ENCODE measurements at places on chromosomes 1 and 21.

- no peak for DNase-seq
Observed at GRCh38 chr1:201769072-201769471, 59.9 kb upstream of the IPO9 start.

GRCh38 chr1:96565546-96565945 is 156.0 kb upstream of the PTBP2 start:
- DNase-seq: no peak

DNA sequence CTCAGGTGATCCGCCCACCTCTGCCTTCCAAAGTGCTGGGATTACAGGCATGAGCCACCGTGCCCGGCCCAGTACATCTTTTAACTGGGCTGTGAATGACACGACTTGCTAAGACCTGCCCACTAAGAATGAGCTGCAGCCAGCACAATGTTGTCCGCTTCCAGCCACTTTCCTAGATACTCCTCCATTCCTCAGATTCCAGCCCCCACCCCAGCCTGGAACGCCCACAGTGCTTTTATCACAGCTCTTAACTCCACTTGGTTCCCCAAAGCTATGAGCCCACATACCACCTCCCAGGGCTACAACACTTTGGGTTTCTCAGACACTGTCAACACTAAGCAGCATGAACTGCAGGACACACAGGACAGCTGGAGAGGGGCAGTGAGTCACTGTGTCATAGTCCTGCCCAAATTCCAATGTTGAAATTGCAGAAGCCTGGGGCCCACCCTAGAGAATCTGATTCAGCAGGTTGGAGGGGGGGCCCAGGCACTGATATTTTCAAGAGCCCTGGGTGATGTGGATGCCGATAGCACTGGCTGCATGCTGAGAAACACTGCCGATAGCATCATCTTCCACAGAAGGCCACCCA is 58.0 kb downstream of the ACBD3 start:
- no peak for DNase-seq

DNA sequence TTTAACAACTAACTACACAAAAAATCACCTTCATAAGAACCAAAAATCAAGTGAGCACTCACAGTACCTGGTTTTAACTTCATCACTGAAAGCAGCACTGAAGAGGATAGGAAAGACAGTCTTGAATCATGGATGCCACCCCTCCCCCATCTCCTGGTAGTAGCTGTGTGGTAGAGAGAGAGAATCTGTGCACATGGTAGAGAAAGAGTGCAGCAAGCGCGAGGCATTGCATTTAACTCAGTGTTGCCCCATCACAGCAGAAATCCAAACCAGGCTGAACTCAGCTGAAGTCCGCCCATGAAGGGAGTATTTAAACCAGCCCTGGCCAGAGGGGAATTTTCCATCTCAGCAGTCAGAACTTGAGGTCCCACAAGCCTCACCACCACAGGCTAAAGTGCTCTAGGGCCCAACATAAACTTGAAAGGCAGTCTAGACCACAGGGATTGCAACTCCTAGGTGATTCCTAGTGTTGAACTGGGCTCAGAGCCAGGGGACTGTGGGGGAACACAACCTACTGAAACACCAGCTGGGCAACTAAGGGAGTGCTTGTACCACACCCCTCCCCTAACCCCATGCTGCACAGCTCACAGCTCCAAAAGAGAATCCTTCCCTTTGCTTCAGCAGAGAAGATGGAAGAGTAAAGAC is 38.4 kb downstream of the VAV3 start:
- DNase-seq: peak; percentile 39

DNA sequence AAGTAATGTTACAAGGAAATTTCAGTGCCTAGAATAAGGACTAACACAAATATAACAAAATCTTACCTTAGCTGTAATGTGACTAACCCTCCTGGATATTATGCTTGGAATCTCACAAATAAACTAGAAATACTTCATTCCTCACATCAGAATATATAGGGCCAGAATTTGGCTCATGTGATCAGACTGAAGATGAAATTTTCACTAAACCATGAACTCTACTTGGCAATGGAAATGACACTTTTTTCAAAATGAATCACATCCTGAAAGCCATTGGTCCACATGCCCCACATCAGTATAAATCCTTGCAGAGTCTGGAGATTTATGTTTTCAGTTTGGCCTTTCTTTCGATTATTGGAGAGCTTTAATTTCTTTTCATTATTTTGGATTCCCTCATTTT is 227.8 kb downstream of the NRIP1 start:
- DNase-seq: no peak

DNA sequence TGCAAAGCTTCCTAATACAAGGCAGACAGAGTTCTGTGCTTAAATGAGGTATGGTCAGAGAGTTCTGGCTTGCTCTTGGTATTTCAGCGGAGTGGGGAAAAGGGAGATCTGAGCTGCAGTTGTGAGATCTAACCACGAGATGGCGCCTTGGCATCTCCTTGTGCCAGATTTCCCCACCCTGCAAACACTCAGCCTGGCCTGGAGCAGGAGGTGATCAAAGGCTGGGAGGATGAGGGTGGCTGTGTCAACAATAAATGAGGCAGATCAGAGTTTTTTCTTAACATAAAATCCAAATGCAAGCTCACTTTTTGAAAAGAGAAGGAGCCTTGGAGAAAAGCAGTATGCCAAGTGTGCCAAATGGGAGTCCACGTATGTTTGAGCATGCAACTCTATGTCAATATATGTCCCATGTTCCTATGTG is 4.1 kb upstream of the TFAP2E start:
- peak; percentile 43 for DNase-seq

- DNase-seq: no peak
Observed at GRCh38 chr1:2448098-2448445, 28.0 kb upstream of the PLCH2 start.

- DNase-seq: no peak
Observed at GRCh38 chr1:64186138-64186897, 17.1 kb upstream of the UBE2U start.

DNA sequence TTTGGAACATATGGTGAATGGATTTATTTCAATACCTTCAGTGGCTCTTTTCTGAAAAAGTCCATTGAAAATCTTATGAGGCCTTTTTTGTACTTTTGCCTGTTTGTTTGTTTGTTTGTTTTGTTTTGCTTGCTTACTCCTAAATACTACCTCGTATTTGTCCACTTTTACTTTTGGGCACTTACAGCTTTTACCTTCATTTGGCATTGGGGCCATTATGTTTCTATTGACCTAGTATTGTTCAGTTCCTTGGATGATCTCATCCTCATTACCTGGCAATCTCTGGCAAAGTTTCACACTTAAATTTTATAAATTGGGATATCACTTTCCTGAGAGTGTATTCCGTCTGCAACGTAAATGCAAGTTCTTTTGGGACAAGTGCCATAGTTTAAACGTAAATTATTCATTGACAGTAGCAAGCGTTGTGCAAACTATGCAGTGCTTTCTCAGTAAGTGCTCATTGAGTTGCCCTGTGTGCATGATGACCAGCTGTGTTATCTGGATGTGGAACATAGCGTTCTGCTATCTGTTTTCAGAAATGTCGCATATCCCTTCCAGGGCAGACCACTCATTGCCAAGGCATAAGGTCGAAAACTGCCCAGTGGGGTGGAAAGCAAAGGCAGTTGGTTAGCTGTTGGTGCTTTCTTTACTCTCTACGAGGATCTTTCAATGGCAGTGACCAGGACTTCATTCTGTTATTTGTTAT is 51.1 kb downstream of the LRRC8D start:
- no peak for DNase-seq

- DNase-seq: no peak
Observed at GRCh38 chr1:68223687-68224086, 8.6 kb downstream of the WLS start.

DNA sequence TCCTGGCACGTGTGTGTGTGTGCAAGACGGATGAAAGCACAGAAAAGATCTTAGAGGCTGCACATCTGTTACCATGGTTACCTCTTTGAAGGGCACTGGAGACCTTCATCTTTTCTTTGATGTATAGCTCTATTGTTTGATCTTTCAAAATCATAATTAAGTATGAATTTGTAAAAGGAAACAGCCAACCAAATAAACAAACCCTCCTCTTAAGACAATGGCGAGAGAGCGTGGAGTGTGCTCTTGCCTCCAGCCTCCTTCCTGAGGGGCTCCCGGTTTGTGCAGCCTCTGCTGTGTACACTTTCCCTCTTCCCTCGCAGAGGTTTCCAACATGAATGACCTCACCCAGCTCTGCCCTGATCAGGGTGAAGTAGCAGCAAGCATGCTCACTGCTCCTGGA is 27.9 kb downstream of the CACNA1S start:
- DNase-seq: no peak

DNA sequence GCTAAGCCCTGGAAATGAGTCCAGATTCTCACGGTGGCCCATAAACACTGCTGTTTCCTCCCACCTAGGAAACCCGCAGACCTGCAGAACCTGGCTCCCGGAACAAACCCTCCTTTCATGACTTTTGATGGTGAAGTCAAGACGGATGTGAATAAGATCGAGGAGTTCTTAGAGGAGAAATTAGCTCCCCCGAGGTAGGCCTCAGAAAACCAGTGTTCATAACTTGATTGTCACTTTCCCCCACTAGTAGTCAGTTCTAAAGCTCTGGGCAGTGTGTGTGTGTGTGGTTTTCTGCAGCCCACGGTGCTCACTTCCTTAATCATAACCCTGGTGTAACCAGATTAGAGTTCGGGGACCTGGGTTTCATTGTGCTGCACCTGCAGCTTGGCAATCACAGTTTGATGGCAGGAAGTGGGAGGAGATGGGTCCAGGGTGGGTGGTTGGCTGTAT is 39.1 kb downstream of the CLIC6 start:
- DNase-seq: no peak

- no peak for DNase-seq
Observed at GRCh38 chr1:234751678-234752077, 141.7 kb upstream of the IRF2BP2 start.

DNA sequence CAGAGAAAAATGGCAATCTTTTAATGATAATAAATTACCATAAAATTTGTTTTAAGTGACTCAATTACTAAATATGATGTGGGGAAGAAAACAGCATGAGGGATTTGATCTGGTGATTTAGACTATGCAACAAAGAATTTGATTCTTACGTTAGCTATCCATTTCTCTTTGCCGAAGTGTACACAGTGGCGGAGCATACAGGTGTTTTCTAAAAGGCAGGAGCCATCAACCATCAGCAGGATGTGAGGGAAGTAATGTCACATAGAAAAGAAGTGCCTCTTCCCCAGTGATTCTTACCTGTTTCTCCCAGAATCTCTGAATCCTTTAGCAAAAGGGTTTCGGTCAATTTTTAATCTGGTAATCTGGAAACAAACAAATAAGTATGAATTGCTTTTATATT is 74.3 kb downstream of the TBX15 start:
- DNase-seq: no peak

GRCh38 chr1:166063701-166064100 is 103.1 kb downstream of the FAM78B start:
- no peak for DNase-seq

DNA sequence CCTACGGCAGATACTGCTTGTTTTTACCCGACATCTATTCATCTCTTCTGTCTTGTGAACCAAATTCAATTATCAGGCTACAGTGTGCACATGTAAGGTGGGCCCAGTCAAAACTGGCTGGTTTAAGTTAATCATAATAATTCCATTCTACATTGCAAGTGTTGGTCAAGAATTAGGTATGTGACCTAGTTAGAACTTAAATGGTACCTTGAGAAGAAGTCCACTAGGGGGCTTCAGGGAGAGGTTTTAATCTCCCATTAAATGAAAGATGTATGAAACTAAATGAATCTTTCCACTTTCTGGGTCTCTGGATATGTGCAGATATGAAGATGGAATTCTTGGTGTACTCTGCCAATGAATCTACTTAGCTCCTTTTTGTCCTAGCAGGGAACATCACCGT is 187.1 kb downstream of the CDC42BPA start:
- no peak for DNase-seq

GRCh38 chr1:64678366-64678765 is 66.5 kb upstream of the RAVER2 start:
- DNase-seq: peak; percentile 39

- no peak for DNase-seq
Observed at GRCh38 chr1:29475326-29475725, 239.0 kb downstream of the PTPRU start.

- DNase-seq: peak; percentile 74
Observed at GRCh38 chr1:58755468-58755872, 28.4 kb downstream of the JUN start.

DNA sequence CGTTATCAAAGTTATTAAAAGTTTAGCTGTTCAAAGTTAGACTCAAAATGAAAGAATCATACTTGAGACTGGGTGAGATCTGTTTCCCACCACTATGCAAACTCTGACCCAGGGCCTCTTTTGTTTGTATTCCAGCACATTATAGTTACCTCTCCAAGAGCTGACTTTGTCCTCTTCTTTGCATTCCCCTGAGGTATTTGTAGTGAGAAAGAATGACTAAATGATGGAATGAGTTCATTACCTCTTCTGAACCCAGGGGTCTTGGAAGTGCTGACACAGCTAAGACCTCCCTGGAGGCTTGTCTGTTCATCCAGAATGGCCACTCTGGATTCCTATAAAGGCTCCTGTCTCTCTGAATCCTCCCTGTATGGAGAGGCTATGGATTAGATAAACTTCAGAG is 62.4 kb downstream of the FGGY start:
- DNase-seq: no peak

DNA sequence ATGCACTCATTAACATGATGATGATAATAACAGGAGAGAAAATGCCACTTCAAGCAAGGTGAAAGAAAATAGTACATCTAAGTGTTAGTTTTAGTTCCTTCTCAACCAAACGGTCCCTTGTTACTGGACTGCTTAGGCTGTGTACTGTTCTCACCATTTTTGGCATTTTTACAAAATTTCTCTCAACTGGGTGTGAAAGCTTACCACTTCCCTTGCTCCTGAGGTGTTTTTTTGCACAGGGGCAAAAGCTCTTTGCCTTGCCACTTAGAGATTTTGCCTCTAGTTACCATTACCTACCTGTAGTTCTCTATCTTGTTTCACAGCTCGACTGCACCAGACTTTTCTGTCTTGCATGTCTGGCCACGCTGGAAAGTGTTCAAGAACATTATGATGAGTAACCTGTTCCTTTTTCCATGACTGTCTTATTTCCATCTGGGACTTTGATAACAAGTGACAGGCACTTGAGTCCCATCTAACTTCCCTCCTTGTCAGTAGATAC is 10.7 kb downstream of the NEK7 start:
- no peak for DNase-seq

DNA sequence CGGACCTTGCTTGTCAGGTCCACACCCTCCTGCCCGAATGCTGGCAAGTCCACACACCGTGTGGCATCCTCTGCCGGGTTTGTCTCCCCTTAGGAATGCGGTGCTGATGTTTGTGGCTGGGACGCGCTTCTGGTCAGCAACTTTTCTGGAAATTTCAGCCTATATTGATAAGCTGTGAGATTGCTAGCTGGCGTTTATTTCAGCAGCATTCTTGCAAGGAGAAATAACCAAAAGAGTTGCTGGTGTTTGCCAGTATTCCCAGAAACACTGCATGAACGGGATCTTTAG is 601 bp downstream of the CEPT1 start:
- DNase-seq: no peak

DNA sequence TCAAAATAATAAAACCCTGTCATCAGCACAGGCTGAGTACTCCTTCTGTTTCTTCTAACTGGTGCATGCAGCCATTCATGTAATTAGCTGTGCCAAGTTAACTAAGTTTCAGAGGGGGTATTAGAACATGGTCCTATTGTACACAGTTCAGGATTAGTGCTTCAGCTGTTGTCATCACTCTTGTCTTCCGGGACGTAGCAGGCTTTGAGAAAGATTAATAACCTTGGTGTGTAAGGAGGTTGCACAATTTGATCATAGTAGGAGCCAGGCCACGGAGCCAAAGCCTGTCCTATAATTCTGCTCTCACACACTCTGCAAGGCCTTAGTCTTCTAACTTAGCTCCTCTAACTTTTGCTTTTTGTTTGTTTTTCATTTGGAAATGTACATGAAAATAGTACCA is 44.7 kb downstream of the PTGFRN start:
- no peak for DNase-seq
